ENCODE measurements at places on chromosomes 7 and 10. TPM values are rescaled to one million over a fixed set of nuclear protein-coding genes. Genes with fewer than 3 reads are reported as not detected.

- H3K27me3 ChIP-seq: no peaks in the 10 kb centered on the region
- no peak overlapping the region for H3K27ac ChIP-seq
- DNase-seq: no peak
- no peak overlapping the region for H3K4me3 ChIP-seq
- no peaks in the 10 kb centered on the region for H3K36me3 ChIP-seq
Observed at GRCh38 chr7:104700336-104700735, 313.7 kb upstream of the KMT2E start.

- DNase-seq: no peak
- H3K4me3 ChIP-seq: no peak overlapping the region
- no peaks in the 10 kb centered on the region for H3K4me1 ChIP-seq
Observed at GRCh38 chr10:101934686-101935305, 91.2 kb upstream of the KCNIP2 start.

GRCh38 chr7:108384716-108385483 is 71.3 kb downstream of the NRCAM start:
- no peak for DNase-seq
- no peaks in the 10 kb centered on the region for H3K4me1 ChIP-seq
- no peak overlapping the region for H3K27ac ChIP-seq
- 0 out of 3 replicates have a peak, but pooled peaks cover 2% of the 10 kb centered on the region for H3K27me3 ChIP-seq
- no peak overlapping the region for H3K4me3 ChIP-seq
- no peaks in the 10 kb centered on the region for H3K36me3 ChIP-seq

NUDT13 gene
- polyA plus RNA-seq: 4.7 TPM

DNA sequence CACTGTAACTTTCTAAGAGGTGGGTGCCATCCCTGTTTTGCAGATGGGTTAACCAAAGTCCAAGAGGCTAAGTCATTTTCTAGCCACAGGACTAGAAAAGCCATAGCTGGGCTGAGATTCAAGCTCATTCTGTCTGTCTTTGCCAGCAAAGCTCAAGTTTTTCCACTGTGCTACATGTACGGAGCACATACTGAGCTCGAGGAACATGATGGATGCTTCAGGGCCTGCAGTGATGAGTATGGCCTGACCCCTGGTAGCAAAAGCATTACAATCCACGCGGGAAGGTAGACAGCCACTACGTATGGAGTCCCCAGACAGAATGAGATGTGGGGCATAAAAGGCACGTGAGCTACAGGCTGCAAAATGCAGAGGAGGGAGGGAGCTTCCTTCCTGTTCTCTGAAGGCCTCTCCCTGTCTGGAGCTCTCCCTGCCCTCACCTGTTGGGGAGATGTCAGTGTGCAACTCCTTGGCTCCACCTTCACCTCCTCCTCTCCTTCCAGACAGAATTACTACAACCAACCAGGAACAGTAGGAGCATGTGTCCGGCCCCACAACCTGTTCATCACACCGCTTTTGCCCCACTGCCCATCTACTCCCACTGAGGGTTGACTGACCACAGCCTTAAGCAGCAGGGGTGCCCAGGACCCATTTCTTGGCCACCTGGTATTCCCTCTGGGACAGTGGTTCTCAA is 16.4 kb downstream of the ITPRIP start:
- no peaks in the 10 kb centered on the region for H3K27me3 ChIP-seq
- peaks cover 73% of the 10 kb centered on the region for H3K36me3 ChIP-seq
- H3K4me1 ChIP-seq: peaks cover 13% of the 10 kb centered on the region
- no peak overlapping the region for H3K4me3 ChIP-seq
- no peak for DNase-seq

Measured in K562 (cell line).